Progenitor cell of endocrine pancreas (in vitro differentiated cells): ENCODE measurements at places on chromosomes 13 and 19.

DNA sequence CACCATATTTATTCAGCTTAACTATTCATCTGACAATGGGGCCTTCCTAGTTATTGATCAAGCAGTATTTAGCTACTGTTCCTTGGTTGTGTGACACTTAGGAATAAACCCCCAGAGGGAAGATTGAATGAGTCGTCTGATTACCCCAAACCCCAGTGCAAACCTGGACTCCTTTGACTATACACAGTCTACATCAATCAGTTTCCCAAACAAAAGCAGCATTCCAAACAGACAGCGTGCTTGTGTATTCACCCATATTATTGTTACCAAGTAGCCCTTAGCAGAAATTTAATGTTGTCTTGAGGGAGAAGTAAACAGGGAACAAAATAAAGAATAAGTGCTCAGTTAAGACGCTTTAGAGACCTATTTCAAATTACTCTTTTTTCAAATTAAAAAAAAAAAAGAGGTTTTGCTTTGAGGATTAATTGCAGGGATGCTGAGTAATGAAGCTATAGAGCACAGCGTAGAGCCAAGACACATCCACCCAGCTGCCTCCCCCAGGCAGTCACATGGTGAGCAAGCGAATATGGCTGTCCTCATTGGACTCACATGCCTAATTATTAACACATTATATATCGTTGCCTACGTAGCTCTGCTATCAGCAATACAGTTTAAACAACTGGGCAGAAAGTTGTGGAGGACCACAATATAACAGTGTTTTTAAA is 14.7 kb upstream of the B3GLCT start:
- peaks cover 5% of the 10 kb centered on the region for H3K27me3 ChIP-seq
- peak overlapping the region; percentile 39 for H3K27ac ChIP-seq
- peaks cover 2% of the 10 kb centered on the region for H3K36me3 ChIP-seq
- no peak overlapping the region for H3K4me3 ChIP-seq

DNA sequence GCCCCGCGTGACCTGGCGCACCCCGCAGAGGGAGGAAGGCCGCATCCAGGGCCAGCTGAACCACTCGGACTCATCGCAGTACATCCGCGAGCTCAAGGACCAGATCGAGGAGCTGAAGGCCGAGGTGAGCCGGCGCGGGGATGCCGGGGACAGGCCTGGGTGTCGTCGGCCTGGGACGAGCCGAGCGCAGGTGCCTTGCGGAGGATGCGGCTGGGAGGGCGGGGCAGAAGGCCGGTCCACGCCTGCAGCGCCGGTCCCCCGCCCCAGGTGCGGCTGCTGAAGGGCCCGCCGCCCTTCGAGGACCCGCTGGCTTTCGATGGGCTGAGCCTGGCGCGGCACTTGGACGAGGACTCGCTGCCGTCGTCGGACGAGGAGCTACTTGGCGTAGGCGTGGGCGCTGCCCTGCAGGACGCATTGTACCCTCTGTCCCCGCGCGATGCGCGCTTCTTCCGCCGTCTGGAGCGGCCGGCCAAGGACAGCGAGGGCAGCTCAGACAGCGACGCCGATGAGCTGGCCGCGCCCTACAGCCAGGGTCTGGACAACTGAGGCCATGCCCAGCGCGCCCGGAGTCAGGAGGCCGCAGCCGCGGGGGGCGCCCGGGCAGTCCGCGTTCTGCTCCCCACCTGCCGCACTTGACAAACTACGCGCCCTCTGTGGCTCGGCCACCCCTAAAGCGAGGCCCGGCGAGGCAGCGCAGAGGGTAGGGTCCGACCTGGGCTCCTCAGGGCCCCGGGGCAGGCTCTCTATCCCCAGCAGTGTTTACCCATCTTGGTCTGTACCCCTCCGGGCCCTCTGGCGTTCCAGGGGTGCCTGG is 10.8 kb downstream of the PRR36 start:
- H3K27me3 ChIP-seq: peaks cover 41% of the 10 kb centered on the region
- peaks cover 2% of the 10 kb centered on the region for H3K36me3 ChIP-seq
- peaks cover 5% of the 10 kb centered on the region for H3K4me1 ChIP-seq

GRCh38 chr19:28171983-28172382 is 1041.0 kb downstream of the UQCRFS1 start:
- DNase-seq: no peak
- H3K27me3 ChIP-seq: peaks cover 12% of the 10 kb centered on the region
- H3K27ac ChIP-seq: peak overlapping the region; percentile 7
- H3K4me1 ChIP-seq: peaks cover 4% of the 10 kb centered on the region
- H3K4me3 ChIP-seq: no peak overlapping the region
- no peaks in the 10 kb centered on the region for H3K36me3 ChIP-seq

- H3K27me3 ChIP-seq: peaks cover 7% of the 10 kb centered on the region
- DNase-seq: no peak
- H3K4me1 ChIP-seq: peaks cover 6% of the 10 kb centered on the region
- H3K36me3 ChIP-seq: no peaks in the 10 kb centered on the region
- H3K4me3 ChIP-seq: no peak overlapping the region
- H3K27ac ChIP-seq: no peak overlapping the region
These were observed 115.3 kb downstream of the RBM26 start for GRCh38 chr13:79290595-79291244.
